RPMI7951 (cell line): ENCODE measurements at places on chromosomes 7 and 10.
A peak's percentile ranks its signal among the peaks of the same experiment; 100 is the strongest.

DNA sequence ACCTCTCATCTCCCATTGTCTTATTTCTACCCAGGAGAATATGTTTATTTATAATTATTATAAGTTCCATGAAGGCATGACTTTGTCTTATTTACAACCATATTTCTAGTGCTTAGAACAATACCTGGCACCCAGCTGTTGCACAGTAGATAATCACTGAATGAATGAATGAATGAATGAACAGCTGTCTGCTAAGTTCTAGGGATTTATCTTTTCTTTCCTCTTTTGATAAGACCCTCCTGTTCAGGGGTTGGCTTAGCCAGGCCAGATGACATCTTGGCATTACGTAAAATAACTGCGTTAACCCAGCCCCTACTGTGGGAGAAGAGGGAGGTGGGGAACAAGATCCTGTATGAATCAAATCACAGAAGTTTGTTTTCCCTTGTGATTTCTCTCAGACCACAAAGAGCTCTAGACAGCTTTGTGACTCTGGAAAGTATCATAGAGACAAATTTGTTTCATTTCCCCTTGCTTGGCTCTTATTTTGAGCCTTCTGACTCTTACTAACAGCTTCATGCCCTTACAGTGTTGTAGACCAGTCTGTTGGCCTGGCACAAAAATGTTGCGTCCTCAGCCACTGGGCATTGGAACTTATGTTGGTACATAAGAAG, 8.4 kb downstream of the ZNF862 start:
- DNase-seq, result no peak

GRCh38 chr10:88731296-88731695, 25.2 kb downstream of the LIPK start:
- no peak for DNase-seq

DNA sequence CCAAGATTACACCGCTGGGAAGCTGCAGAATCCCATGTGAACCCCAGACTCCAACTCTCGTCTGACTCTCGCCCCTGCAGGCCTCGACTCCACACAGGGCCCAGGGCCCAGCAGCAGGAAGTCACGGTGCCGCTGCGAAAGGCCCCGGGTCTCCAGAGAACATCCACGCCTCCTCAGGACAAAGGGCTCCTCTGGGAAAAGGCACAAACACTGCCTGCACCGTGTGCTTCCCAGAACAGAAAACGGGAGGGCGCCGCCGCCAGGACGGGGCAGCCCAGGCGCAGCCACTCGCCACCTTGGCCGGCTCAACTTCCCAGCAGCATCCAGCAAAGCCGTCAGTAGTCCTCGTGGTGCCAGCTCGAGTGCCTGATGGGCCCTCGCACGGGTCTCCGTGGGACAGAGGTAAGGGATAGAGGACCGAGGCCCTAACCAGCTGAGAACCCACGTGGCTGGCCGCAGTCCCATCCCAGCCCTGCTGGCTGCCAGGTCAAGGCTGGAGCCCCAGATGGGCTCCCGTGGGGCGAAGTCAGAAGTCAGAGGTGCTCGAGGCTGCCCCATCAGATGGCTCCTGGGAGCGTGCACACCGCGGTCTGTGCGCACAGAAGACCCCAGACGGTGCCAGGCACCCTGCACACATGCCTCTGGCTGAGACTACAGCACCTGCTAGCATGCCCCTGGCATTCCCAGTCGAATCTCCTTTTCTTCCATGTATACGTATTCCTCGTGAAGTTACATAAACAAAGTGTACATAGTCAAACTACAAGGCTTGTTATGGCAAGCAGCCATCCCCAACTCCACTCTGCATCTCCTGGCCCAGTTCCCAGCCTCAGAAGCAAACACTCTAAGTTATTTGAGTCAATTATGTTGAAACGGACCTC, 60.2 kb downstream of the MAD1L1 start:
- peak; percentile 38 for DNase-seq

- DNase-seq, result no peak
Observed at GRCh38 chr10:100825325-100825875, 80.0 kb downstream of the PAX2 start.

DNA sequence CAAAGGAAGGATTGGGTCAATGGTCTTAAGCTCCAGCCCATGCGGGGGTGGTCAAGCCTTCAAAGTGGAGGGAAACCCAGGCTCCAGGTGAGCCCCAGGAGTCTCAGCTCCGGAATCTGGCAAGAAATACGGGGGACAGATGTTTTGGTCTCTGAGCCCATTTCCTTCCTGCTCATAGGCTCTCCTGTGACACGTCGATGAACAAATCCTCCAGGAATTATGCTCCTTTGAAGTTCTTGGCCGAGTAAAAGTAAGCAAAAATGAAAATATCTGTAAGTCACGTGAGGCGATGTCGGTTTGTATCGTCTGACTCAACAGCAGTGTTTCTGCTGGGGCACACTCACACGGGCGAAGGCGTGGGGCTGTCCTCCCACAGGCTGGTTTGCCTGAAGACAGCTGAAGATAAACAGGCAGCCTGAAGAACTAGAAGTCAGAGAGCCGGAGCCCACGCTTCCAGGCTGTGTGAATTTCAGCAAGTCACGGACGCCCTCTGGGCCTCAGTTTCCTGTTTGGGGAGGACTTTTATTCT, 52.6 kb upstream of the SMNDC1 start:
- DNase-seq, result peak; percentile 80

GRCh38 chr7:117949232-117949631, 76.0 kb upstream of the CTTNBP2 start:
- no peak for DNase-seq

DNA sequence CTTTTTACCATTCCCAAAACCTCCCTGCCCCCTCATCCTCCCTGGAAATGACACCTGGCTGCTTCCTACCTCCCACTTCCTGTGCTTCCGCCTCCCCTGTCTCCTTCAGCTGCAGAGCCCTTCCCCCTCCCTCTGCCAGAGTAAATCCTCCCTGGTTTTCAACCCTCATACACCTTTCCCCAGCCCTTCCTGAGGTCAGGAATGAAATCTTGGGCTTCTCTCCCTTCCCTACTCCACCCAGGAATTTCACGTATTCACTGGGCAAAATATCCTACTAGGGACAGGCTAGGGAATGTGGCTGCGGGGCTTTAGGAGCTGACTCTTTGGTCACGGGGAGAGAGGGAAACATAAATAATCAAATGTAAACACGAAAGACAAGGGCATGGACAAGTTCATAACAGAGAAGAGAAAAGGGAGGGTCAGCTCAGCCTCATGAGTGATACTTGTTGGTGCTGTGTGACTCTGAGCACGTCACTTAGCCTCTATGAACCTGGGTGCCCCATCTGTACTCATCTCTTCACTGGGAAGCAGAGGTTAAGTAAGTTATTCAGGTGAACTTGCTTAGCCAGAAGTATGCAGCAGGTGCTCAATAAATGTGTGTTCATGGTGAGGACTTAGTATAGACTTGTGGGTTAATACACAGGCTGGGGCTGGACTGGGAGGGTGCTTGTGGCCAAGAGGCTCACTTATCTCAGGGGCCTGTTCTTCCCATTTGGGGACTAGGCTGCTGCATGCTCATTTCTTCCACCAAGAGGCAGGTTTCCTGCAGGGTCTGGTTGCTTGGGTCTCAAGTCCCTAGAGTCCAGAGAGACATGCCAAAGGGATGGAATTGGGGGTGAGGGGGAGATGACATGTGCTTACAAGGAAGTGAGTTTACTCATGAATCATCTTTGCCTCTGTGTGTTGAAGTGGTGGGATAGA, 10.0 kb upstream of the DUSP5 start:
- DNase-seq, result peak; percentile 44

DNA sequence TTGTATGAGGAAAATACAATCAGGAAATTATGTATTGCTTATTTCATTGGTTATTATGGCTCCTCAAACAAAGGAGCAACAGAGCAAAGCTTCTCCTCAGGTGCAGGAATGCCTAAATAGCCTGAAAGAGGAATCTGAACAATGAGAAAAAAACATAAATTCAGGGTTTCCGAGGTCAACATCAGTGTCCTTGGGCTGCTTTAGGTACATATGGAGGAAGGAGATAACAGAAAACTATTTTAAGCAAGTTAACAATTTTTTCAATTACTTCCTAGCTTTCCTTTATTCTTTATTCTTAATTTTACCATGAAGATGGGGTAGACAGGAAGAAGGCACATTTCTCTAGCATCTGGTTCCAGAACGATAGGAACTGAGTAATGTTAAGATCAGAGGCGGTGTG, 14.0 kb downstream of the SLC16A9 start:
- DNase-seq, result no peak

DNA sequence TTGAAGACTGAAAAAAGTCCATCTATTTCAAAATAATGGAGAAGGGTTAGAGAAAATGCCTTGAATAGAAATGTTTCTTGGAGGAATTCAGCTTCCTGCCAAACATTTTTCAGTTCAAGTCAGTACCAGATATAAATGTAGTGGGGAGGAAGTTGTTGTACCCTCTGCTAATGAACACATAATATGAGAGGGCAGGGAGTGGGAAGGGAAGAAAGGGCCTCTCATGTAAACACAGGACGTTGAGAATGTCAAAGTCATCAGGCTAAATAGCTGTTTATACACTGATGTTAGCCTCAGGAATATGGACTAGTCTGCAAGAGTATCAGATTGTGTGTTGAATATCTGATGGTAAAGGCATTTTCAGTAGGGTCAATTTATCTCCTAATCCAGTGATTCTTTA, 37.0 kb downstream of the GPR37 start:
- no peak for DNase-seq

DNA sequence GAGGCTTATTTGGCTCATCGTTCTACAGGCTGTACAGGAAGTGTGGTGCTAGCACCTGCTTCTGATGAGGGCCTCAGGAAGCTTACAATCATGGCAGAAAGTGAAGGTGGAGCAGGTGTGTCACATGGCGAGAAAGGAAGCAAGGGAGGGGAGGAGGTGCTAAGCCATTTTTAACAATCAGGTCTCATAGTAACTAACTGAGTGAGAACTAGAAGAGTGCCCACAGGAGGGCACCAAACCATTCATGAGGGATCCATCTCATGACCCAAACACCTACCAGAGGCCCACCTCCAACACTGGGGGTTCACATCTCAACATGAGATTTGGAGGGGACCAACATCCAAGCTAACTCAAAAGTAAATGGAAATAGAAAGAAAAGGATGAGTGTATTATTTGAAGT, 78.1 kb downstream of the CXCL12 start:
- peak; percentile 27 for DNase-seq

DNA sequence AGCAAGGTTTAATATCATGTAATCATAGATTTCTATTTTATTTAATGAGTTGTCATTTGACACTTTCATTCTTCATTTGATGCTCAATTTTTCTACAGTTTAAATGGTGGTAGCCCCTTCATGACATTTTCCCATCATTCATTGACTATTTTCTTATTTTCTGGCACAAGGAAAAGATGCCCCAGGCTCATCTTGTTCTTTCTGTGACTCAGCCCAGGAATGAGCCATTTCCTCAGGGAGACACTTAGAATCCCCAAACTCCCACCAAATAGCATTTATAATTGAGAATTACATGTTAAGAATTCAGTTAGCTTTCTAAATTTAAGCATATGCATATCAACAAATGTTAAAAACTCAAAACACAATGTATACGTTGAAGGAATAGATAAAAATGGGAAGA, 222.3 kb downstream of the KIF20B start:
- DNase-seq, result peak; percentile 69

DNA sequence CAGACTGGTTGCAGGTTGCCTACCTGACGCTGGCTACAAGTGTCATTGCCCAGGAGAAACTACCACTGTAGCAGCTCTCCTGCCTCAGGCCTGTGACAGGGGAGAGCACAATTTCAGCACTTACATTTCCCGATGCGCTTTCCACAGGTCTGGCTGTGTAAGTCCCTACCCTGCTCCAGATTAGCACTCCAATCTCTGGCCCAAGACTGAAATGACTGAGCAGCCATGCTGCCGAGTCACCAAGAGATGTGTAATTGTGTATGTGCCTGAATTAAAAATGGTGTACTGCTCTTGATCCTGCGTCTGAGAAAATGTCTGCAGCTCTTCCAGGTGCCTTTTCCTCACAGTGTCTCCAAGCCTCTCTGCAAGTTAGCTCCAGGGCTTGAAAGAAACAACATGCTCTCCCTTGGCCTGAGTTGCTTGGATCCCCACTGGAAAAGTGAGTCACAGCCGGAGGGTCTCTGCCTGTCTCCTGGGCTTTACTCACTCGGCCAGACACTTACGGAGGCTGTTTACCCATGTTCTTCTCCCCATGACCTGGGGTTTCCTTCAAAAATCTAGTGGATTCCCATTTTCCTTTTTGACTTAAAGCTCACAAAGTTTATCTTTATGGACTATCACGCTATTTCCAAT, 1001.7 kb upstream of the KCND2 start:
- DNase-seq, result peak; percentile 3

DNA sequence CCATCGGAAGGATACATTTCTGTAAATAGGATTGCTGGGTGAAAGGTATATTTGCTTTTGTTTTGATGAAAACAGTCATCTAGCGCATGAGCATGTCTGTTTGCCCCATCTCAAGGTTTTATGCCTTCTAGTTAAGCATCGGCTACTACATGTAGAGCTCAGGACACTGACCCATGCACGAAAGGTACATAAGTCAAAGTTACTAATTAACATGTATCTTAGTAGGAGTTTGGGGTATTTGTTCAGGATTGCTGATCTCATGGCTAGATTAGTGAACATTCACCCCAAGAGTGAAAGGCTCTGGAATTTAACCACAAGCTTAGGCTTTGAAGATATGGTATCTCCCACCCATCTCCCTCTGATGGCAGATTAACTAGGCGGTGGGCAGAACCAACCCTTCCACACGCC, 91.5 kb downstream of the RBM20 start:
- DNase-seq, result no peak

DNA sequence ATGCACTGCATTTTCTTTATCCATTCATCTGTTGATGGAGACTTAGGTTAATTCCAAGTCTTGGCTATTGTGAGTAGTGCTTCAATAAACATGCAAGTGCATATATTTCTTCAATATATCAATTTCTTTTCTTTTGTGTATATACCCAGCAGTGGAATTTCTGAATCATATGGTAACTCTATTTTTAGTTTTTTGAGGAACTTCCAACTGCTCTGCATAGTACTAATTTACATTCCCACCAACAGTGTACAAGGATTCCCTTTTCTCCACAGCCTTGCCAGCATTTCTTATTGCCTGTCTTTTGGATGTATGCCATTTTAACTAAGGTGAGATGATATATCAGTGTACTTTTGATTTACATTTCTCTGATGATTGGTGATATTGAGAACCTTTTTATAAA, 145.2 kb downstream of the LYZL1 start:
- DNase-seq, result no peak

GRCh38 chr7:94206295-94206694, 188.4 kb upstream of the COL1A2 start:
- DNase-seq, result no peak
